Globus pallidus (tissue), 1 donor: ENCODE measurements at places on chromosomes 11 and 22.
A peak's percentile ranks its signal among the peaks of the same experiment; 100 is the strongest.

- DNase-seq, result no peak
Measured at GRCh38 chr11:101848262-101848661, 66.5 kb upstream of the CEP126 start.

DNA sequence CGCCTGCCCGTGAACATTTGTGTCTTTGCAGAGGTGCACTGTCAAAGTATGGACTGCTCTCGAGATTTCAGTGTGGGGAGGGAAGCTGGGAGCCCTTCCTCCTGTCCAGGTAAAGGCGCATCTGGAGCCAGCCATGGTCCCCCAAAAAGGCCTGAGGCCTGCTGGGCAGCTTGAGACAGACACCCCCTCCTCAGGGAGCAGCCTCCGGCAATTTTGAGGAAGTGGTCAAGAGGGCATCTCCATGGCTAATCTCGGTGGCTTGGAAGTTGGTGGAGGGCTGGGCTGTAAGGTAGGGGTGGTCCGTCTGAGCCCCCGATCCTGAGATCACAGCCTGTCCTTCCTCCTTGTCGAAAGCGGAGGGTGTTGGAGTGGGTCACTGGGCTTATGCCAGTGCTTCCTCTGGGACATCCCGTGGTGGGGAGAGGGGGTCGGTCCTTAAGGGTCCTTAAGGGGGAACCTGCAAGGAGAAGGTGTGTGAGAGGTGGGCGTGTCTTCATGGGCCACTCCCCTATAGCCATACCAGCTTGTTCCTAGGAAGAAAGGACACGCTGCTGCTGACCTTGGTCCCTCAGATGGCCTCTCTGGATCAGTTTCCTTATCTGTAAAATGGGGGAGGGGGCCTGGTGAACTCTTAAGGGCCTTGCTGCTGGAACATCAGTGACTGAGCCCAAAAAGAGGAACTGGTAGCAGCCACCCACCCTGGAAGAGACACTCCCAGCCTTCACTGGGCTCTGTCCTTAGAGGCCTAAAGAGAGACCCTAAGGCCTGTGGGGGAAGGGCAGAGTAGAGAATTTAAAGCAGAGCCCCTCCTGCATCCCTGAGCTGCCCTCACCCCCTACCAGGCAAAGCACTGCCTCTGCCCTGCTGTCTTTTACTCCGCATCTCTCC lies 2.6 kb downstream of the KCNC1 start:
- no peak for DNase-seq

- DNase-seq, result no peak
Measured at GRCh38 chr11:9895006-9895405, 231.1 kb downstream of the SWAP70 start.

- DNase-seq, result no peak
Measured at GRCh38 chr22:33472462-33473344, 414.5 kb upstream of the SYN3 start.

- DNase-seq, result no peak
Measured at GRCh38 chr22:35896111-35896705, 132.4 kb downstream of the RBFOX2 start.

DNA sequence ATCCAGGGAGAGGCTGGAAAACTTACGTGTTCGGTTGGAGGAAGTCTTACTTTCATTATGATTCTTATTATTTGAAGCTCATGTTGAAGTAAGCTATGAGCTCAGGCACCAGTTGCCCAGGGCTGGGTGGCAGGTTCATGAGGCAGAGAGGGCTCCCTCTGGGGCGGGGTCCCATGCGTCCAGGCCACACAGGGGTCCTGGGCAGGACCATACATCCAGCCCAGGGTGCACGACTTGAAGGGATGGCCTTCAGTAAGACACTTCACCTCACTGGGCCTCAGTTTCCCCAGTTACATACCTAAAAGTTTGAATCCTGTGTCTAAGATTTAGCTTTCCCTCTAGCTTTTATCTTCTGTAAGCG lies 107.3 kb upstream of the B3GAT1 start:
- no peak for DNase-seq

DNA sequence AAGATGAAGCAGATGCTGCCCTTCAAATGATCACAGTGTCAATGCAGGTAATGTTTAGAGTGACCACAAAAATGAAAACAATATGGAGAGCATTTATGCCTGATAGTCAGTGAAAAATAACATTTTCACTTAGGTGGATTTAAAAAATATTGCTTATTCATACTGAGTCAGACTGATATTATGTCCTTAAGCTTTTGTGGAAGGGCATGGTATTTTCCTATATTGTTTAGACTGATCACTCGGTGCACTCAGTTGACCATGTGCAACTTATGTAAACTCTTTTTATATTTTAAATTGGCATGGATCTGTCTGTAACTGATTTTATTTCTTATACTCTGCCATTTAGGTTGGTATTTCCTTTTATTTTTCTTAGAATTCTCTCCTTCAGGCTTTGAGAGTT lies 106.6 kb downstream of the DYNC2H1 start:
- DNase-seq, result no peak

- DNase-seq, result no peak
Measured at GRCh38 chr11:120203626-120204025, 7.2 kb upstream of the OAF start.

DNA sequence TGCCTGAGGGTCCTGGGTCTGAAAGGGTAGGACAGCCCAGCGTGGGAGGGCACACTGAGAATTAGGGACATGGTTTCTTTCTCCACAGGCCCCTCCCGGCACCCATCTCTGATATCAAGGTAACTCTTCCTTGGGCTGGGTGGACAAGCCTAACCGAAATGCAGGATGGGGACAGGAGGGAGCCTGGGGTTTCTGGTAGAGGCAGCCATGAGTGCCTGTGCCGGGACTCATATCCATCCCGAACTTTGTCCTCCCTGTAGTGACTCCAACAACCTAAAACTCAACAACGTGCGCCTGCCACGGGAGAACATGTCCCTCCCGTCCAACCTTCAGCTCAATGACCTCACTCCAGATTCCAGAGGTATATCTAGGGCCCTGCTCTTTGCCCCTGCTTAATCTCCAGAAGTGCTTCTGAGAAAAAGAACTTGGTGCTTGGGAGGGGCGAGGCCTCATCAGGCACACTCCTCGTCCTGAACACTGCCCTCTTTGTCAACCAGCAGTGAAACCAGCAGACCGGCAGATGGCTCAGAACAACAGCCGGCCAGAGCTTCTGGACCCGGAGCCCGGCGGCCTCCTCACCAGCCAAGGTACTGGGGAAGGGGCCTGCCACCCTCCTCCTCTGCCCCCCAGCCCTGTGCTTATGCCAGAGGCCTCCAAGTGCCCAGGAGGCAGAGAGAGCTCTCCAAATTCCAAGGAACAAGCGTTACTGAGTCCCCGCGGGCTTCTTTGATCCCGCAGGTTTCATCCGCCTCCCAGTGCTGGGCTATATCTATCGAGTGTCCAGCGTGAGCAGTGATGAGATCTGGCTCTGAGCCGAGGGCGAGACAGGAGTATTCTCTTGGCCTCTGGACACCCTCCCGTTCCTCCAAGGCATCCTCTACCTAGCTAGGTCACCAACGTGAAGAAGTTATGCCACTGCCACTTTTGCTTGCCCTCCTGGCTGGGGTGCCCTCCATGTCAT lies 3.1 kb downstream of the TMEM25 start:
- peak; percentile 73 for DNase-seq

DNA sequence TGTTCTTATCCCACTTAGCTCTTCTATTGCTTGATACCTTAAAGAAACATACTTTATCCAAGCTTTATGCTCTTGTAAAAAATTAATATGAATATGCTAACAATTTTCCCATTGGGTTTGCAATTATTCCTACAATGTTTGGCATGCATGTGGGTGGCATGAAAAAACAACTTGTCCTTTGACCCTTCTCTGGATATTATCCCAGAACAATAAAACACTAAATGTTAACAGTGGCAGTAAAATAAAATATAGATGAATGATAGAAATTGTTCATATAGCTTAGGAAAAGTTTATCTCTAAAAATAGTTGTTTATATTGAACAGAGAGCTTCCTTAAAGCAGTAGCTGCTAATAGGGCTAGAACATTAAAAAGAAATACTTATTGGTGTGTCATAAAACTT lies 860.5 kb upstream of the LRRC4C start:
- DNase-seq, result no peak

DNA sequence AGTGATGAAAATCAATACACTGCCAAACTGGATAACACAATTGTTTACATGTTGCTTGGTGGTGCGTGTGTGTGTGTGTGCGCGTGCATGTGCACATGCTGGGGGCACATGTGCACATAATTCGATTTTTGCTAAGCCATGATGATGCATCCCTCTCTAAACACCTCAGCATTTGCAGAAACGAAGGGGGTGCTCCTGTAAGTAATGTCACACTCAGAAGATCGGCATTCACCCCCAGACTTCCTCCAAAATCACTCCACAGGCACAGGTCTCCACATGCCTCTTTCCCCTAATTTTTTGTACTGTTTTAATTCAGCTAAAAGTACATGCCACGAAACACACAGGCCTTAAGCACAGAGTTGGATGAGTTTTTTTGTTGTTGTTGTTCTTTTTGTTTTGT lies 341.5 kb downstream of the SHANK2 start:
- DNase-seq, result no peak

DNA sequence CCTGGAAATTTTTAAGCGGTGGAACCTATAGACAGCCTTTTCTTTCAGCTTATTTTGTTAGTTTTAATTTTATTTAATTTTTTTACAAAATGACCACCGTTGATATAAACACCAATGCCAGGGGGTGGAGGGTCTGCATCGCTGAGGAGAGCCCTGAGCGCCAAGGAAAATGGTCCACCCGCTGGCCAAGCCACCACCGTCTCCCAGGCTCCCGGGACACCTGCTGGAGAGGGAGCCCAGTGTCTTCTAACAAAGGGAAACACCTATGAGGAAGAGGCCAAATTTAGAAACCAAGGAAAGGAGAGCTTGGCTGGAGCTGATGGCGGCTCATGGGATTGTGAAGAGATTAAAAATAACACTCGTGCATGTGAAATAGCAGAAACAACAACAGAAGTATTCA lies 288 bp upstream of the KRTAP5-8 start:
- DNase-seq, result no peak

DNA sequence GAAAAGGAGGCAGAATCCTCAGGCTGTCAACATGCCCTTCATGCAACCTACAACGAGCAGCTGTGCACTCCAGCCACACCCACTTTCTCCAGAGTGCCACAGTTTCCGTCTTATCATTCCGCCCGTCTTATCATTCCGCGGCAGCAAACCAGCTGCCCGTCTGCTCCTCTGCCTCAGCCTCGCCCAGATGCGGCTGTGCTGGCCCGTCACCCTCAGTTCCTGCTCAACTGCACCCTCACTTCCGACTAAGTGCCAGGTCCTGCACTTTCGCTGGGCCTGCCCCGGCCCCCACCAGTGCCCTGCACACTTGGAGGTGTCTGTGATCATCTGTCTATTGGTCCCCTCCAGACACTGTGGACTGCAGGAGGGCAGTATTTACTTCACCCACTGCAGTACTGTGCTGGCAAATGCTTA lies 43.7 kb downstream of the MICAL3 start:
- no peak for DNase-seq
